ENCODE measurements at places on chromosomes 11 and 22.
A peak's percentile ranks its signal among the peaks of the same experiment; 100 is the strongest.

DNA sequence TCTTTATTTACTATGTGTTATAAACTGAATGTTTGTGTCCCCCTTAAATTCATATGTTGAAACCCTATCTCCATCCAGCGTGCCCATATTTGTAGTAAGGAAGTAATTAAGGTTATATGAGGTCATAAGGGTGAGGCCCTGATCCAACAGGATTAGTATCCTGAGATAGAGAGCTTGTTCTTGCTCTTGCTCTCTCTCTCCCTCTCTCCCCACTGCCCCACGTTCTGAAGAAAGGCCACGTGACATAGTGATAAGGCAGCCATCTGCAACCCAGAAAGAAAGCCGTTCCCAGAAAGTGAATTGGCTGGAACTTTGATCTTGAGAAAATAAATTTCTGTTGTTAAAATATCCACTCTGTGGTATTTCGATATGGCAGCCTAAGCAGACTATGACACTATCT is 212.5 kb downstream of the SWAP70 start:
- no peak for DNase-seq

DNA sequence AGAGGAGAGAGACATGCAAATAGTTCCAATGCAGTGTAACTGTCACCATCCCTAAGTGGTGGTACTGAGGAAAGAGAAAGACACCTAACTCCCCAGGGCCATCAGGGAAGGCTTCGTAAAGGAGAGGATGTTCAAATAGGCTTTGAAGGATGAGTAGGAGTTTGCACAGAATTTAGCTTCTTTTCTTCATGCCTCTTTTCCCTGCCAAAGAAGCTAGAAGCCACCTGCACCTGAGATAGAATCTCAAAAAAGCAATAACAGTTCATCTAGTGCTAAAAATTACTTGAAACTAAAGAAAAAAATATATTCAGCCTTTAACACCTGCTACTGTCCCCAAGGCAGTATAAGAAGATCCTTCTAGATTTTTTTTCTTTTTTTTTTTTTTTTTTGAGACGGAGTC is 16.7 kb upstream of the XBP1 start:
- DNase-seq: no peak

DNA sequence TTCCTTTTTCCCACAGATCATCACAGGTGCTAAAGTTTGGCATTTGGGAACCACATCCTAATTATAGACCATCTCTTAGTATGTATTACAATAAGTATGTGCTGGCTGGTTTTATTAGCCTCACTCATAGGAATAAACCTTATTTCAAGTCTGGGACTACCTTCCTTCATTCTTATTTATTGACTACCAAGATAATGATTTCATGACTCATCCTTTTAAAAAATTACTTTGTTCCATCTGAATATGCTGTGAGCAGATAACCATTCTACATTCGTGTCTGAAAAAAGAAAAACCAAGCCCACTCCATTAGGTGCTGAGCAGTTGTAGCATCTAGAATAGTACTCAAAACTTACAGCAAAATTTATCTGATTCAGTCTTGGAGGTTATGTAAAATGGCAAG is 12.3 kb downstream of the TNRC6B start:
- DNase-seq: no peak

- no peak for DNase-seq
Measured at GRCh38 chr11:123227763-123228495, 32.9 kb upstream of the CLMP start.

- no peak for DNase-seq
Measured at GRCh38 chr22:27405672-27406388, 395.7 kb downstream of the MN1 start.

DNA sequence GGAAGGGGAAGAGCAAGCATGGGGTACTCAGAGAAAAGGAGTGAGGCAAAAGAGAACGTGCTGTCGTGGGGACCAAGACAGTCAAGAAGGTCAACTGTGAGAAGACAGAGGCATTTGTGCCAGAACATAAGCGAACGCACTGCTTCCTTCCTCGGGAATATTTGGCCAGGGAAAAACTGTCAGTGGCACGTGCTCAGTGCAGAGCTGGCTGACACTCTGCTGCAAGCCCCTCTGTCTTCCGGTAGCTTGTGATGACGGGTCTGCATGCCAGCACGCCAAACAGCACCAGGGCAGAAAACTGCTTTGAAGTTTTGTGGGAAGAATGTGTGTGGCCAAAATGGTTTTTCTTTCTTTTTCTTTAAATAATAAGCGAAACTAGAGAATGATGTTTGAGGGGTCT is 60.6 kb downstream of the SMCO4 start:
- no peak for DNase-seq

- no peak for DNase-seq
Measured at GRCh38 chr11:12539572-12539971, 134.6 kb upstream of the TEAD1 start.

DNA sequence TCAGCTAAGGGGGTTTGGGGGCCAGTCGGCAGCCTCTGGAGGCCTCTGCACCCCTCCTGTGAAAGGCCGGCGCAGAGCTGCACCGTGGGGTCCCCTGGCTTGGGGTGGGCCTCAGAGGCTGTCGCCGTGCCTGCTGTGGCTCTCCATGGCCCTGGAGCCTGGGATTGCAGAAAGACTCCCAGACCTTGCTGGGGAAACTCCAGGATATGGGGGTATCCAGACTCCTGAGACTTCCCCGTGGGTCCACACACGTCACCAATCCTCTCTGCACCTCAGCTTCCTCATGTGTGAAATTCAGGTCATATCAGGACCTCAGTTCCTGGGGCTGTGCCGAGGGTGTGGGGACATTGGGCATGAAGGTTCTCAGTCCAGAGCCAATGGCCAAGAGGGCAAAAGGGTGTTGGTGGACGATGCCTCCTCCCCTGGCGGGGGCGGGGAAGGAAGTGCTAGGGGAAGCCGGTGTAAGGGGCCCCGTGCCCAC is 97.1 kb downstream of the KCNQ1 start:
- DNase-seq: no peak

DNA sequence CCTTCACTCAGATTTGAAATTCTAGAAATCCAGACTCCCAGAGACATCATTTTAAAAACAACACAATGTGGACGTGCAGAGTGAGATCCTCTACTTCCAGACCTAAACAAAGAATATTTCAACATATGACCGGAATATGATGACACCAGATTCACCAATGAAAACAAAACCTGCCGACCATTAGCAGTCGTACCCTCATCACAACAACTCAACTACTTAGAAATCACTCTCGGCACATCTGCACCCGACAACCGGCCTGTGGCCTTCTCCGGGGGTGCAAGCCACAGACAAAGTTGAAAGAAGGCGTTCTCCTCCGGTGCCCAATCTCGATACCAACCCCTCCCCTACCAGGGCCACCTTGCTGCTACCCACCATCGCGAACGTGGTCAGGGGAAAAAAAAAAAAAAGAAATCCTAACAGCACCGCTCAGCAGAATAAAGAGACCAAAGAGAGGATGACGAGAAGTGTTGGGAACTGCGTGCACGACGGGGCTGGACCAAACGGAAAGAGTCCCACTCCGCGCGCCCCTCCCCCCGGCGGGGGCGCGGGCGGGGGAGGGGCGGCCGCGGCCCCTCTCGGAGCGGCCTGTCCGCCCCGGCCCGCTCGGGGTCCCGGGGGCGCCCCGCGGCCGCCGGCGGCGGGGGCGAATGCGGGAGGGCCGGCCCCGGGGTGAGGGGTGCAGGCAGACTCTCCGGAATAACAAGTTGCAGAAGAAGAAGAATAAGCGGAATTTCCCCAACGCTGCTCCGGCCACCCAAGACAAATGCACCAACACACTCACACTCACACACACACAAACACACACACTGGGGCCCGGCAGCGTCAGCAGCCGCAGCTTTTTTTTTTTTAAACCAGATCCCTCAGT is 1.7 kb downstream of the PHF21A start:
- peak; percentile 43 for DNase-seq

- no peak for DNase-seq
Measured at GRCh38 chr11:88886796-88887195, 179.0 kb downstream of the GRM5 start.

- no peak for DNase-seq
Measured at GRCh38 chr11:128491195-128491936, 96.0 kb downstream of the ETS1 start.

GRCh38 chr11:69489746-69490365 is 8.4 kb downstream of the LINC01488 start:
- DNase-seq: no peak

GRCh38 chr11:128559496-128560103 is 27.8 kb downstream of the ETS1 start:
- no peak for DNase-seq

- no peak for DNase-seq
Measured at GRCh38 chr22:19679522-19680101, 34.7 kb upstream of the SEPTIN5 start.

Data from hypothalamus (tissue), 51 donors.